ENCODE measurements at places on chromosomes 6 and 20.
A peak's percentile ranks its signal among the peaks of the same experiment; 100 is the strongest.

DNA sequence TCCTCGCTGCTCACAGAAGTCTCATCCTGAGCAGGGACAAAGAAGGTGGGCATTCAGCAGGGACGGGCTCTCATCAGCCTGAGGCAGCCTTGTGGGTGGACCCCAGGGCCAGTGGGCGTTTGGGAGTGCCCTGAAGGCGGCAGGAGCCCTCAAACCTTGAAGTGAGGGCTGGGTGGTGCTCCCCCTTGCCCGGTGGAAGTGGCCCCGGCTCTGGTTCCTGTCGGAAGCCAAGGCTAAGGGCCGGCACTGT, 110.5 kb downstream of the NOL4L start:
- DNase-seq, result no peak

DNA sequence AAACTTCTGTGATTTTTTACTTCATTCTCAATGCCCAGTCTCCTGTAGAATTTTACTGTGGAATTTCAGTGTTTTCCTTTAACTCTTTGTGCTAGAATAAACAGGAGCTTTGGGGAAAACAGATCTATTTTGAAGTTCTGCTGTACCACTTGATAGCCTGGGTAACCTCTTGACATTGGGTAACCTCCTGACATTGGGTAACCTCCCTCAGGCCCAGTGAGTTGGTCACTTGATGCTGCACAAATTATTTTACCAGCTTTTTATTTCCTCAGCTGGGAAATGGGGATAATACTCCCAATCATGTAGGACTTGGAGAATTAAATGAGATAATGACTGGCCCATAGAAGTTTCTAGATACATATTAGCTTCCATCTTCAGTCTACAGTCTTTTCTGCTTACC, 137.3 kb upstream of the TOP1 start:
- DNase-seq, result no peak

DNA sequence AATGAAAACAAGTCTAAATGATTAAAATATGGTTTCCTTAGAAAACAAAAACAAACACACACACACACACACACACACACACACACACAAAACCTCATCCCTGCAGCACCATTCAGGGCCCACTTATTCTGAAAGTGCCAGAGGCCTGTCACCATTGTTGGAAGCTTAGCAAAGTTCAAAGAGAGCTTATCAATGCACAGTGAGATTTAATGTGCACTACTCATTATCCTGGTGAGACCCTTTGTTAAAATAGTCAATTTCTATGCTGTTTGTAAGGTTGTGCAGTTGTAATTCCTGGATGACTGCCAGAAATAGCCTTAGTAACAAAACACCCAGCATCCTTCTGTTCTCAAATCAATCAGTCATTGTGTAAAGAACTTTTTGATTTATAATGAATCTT, 482.9 kb downstream of the GRIK2 start:
- no peak for DNase-seq

DNA sequence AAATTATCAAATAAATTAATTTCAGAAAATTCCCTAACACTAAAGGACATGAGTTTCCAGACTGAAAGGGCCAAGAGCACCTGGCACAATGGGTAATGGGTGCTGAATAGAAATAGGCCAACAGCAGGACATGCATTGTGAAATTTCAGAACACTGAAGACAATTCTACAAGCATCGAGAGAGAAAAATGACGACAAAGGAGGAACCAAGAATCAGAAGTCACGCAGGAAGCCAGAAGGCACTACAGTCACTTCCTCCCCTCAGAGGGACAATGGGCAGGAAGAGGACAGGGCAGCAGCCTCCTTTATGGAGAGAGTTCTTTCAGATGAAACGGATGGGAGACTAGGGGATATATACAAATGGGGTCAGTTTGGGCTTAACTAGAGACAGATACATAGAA, 29.6 kb downstream of the PCNA start:
- no peak for DNase-seq

- DNase-seq, result no peak
Observed at GRCh38 chr20:52675375-52675774, 296.8 kb upstream of the TSHZ2 start.

DNA sequence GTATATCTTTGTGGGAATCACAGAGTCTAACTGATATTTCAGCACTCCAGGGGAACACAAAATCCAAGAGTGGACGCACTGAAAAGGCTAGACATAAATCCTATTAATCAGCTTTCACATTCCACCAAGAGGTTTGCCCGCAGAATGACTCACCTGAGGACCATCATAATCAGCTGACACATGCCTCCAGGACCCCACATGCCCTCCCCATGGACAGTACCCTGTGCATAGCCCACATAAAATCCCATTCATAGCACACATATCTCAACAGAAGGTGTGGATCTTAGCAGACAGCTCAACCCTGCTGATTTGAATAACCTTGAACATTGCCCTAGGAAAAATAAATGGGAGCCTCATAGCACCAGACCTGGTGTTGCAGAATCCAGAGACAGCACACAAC, 246.8 kb upstream of the TENT5A start:
- DNase-seq, result no peak

DNA sequence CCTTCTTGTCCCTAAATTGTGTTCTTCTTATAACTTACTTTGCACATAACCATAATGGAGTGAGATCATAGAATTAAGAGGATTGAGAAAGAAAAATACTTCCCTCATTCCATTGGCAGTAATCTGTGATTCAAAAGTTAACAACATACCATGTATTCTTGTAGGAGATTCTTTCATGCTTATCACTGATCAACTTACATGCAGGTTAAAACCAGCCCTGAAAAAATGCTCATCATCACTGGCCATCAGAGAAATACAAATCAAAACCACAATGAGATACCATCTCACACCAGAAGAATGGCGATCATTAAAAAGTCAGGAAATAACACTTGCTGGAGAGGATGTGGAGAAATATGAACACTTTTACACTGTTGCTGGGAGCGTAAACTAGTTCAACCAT, 36.5 kb upstream of the GFRAL start:
- DNase-seq, result no peak

GRCh38 chr6:31464252-31465184, 33.4 kb upstream of the MICB start:
- no peak for DNase-seq

GRCh38 chr6:142568857-142569597, 267.2 kb downstream of the ADGRG6 start:
- DNase-seq, result no peak

GRCh38 chr20:21534886-21535285, 21.0 kb upstream of the NKX2-2 start:
- no peak for DNase-seq

DNA sequence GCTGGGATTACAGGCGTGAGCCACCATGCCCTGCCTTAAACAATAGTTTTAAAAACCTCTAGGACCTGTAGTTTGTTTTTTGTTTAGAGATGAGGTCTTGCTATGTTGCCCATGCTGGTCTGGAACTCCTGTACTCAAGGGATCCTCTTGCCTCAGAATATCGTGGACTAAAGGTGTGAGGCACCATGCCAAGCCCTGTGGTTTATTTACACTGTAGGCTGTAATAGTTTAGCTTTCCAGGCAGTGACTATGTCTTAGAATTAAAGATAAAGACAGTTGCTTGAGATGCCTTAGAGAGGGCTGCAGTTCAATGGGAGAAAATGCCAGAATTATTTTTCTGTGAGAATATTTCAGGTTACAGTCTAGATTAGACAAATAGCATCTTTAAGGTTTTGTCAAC, 72.9 kb downstream of the SGK1 start:
- DNase-seq, result no peak

GRCh38 chr6:6007366-6008088, 802 bp upstream of the NRN1 start:
- DNase-seq, result no peak

DNA sequence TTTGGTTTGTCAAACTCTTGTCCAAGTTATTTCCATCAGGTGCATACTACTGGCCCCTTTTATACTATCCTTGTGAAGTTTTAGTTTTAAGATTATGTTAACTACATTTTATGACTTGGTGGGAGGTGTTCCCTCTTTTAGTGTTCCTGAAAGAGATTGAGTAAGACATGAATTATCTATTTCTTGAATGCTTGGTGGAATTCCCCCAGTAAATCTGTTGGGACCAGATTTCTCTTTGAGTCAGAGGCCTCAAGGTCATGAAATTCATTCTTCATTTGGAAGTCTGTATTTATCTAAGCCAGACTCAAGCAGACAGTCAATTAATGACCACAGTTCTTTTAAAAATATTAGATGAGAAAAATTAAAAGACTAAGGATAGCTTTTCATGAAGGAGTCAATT, 81.3 kb downstream of the MOXD1 start:
- DNase-seq, result no peak

GRCh38 chr20:51696304-51697071, 71.7 kb downstream of the ATP9A start:
- no peak for DNase-seq

GRCh38 chr20:14948416-14948815, 611.0 kb upstream of the FLRT3 start:
- no peak for DNase-seq

- peak; percentile 3 for DNase-seq
Observed at GRCh38 chr20:38973645-38974044, 11.5 kb downstream of the DHX35 start.

- DNase-seq, result no peak
Observed at GRCh38 chr20:51745804-51746203, 22.4 kb downstream of the ATP9A start.

- DNase-seq, result no peak
Observed at GRCh38 chr20:22617160-22617559, 32.8 kb upstream of the FOXA2 start.

Data from amygdala (tissue), 56 donors.